IMR-90 (cell line): ENCODE measurements at places on chromosomes 2 and 18. TPM values are rescaled to one million over a fixed set of nuclear protein-coding genes. Genes with fewer than 3 reads are reported as not detected.

The CPO gene
- polyA plus RNA-seq = not detected in 2 replicates

The ABCB11 gene
- not detected in 2 replicates for polyA plus RNA-seq

The POMC gene
- polyA plus RNA-seq = 0.17 and 0.47 TPM in 2 replicates

The FABP1 gene
- not detected in 2 replicates for polyA plus RNA-seq

The GALR1 gene
- polyA plus RNA-seq = not detected in 2 replicates

The IL18R1 gene
- polyA plus RNA-seq = 0.14 and 0.24 TPM in 2 replicates

The MZT2A gene
- 82.3 and 139 TPM in 2 replicates for polyA plus RNA-seq

The EML6 gene
- polyA plus RNA-seq = 0.14 and 0.19 TPM in 2 replicates

The MRPL33 gene
- polyA plus RNA-seq = 88.0 and 101 TPM in 2 replicates

The AQP12A gene
- not detected in 2 replicates for polyA plus RNA-seq

The OTOS gene
- 0.34 TPM in 1 of 2 replicates, not detected in the other for polyA plus RNA-seq

The CTAGE1 gene
- polyA plus RNA-seq = 0.09 and 0.10 TPM in 2 replicates

The GALNT13 gene
- 0.03 TPM in 1 of 2 replicates, not detected in the other for polyA plus RNA-seq

The NDC80 gene
- 11.1 and 15.5 TPM in 2 replicates for polyA plus RNA-seq

The RND3 gene
- 111 and 136 TPM in 2 replicates for polyA plus RNA-seq

The MZT2B gene
- 115 and 227 TPM in 2 replicates for polyA plus RNA-seq

The TRIM43 gene
- polyA plus RNA-seq = not detected in 2 replicates

The CDK5R2 gene
- not detected in 2 replicates for polyA plus RNA-seq

The GPR45 gene
- polyA plus RNA-seq = not detected in 2 replicates

The STPG4 gene
- polyA plus RNA-seq = 0.06 and 0.12 TPM in 2 replicates

The CYP26B1 gene
- polyA plus RNA-seq = 0.01 and 0.02 TPM in 2 replicates

The NT5C1B gene
- polyA plus RNA-seq = not detected in 2 replicates

The AGXT gene
- not detected in 2 replicates for polyA plus RNA-seq
